AG20443 (cell line): ENCODE measurements at places on chromosomes 12 and 14.

- no peak for DNase-seq
Measured at GRCh38 chr12:104896146-104896545, 61.9 kb downstream of the SLC41A2 start.

- peak; percentile 62 for DNase-seq
Measured at GRCh38 chr12:26195250-26195640, at the start of gene SSPN. Gene SSPN, plus strand, starts transcription at chr12:26195573. Its CDS starts 100 bp downstream, at chr12:26195673.

DNA sequence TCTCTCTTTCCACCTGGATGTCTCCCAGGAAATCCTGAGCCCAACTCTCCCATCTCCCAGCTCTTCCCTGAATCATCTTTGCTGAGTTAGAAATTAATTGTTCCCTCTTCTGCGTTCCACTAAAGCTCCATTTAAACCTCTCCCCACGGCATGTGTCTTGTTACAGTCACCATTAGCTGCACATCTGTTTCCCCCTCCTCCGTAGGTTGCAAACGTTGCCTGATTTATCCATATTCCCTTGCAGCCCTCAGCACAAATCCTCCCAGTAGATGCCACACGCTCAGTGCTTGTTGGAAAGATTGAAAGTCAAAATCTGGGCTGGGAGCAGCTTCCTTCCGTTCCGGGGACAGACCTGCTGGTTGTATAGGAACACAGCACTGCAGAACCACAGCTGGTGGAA lies 90.4 kb downstream of the SLC24A4 start:
- no peak for DNase-seq

- no peak for DNase-seq
Measured at GRCh38 chr12:50569876-50570275, 65.1 kb downstream of the DIP2B start.

DNA sequence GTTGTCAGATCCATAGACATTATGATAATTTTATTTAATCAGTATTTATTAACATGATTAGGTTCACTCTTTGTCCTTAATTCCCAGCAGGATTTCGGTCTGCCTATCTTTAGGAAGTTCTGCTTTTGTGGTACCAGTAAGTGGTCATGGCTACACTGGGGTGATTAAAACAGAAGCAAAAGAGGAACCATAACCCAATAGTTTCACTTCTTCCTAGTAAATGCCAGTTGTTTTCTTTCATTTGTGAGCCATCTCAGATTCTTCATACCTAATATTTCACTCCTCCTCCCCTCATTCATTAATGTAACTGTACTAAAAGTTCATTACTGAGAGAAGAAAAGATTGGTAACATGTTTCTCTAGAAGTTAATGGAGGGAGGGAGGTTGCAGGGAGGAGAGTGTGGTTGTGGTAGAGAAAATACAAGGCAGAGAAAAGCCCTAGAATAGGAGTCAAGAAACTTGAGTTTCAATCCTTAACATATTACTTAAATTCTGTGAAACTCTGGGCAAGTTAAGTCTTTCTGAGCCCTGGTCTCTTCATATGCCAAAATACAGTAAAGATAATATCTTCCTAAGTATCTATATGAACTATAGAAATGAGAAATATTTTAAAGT lies 101.2 kb downstream of the PEBP1 start:
- DNase-seq: no peak

DNA sequence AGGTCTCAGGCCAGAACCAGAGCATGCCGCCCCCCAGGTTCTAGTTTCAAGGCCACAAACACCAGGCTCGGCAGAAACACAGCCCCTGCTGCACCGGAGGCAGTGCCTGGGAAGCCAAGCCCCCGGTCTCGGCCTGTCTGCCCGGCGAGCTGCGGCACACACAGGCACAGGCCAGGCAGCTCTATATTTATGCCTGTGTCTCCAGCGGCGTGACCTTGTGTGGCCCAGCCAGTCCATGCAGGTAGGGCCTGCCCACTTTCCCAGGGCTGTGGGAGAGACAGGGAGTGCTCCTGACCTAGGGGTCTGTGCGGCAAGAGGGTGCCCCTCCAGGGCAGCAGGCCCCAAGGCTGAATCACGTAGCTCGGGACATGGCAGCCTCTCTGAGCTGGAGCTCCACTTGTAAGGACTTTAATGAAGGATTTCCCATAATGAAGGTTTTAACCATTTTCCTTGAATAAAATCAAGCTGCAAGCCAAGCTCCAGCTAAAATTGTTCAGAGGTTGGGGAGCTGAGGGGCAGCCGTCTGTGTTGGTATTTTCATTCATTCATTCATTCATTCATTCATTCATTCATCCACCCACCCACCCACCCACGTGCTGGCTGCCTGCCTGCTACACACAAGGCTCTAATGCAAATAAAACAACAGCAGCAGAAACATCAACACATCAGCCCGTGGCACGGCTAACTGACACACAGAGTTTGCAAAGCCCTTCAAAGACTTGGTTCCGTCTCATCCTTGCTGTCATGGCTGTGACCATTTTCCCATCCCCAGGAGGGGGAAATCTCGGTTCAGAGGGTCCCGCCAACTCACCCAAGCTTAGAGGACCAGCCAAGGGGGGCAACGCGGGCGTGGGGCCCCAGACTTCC lies 92.0 kb downstream of the RFLNA start:
- DNase-seq: no peak

DNA sequence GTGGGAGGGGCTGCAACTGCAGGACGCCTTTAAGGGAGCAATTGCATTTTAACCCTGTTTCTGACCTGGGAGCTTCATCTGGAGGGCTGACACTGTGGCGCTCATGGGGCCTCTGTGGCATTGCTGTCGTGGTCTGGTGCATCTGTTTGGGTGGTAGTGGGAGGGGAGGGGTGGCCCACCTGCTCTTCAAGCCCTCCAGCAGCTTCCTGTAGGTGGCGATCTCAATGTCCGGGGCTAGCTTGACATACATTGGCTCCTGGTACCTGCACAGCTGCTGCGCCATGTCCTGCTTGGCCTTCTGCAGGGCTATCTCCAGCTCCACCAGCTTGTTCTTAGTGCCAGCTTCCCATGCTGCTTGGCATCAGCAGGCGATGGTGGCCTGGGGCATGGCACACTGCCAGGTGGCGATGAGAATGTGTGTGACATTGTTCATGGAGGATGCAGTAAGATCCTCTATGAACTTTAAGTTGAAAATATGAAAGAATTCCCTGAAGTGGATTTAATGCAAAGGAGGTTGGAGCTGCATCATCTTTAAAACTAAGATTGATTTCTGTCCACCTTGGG lies 7.7 kb upstream of the KRT82 start:
- DNase-seq: no peak

DNA sequence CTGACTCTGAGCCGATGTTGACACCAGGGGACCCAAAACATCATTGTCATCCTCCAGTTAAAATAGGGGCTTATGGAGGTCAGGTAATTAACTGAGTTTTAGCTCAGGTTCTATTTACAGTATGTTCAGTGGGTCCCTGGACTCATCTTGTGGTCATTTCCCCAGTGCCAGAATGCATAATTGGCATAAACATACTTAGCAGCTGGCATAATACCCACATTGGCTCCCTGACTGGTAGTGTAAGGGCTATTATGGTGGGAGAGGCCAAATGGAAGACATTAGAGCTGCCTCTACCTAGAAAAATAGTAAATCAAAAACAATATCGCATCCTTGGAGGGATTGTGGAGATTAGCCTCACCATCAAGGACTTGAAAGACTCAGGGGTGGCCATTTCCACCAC lies 350.9 kb downstream of the C12orf75 start:
- no peak for DNase-seq

DNA sequence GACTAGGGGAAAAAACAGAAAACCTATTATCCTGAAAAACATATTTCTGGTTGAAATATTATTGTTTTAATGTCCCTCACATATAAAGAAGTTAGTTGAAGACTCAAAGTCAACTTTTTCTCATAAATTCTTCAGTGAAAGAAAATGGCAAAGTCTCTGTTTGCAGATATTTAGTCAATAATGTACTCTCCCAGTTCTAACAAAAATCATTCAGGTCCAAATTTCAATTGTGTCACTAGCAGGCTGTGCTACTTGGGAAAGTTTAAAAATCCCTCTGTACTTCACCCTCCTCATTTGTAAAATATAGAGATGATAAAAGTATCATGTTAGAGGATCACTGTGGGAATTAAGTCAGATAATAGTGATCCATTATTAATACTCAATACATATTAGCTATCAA lies 496.5 kb downstream of the FSCB start:
- DNase-seq: no peak

GRCh38 chr14:68814539-68815297 lies 21.9 kb upstream of the ZFP36L1 start:
- DNase-seq: peak; percentile 41

GRCh38 chr14:74465335-74465734 lies 27.8 kb downstream of the NPC2 start:
- DNase-seq: no peak

DNA sequence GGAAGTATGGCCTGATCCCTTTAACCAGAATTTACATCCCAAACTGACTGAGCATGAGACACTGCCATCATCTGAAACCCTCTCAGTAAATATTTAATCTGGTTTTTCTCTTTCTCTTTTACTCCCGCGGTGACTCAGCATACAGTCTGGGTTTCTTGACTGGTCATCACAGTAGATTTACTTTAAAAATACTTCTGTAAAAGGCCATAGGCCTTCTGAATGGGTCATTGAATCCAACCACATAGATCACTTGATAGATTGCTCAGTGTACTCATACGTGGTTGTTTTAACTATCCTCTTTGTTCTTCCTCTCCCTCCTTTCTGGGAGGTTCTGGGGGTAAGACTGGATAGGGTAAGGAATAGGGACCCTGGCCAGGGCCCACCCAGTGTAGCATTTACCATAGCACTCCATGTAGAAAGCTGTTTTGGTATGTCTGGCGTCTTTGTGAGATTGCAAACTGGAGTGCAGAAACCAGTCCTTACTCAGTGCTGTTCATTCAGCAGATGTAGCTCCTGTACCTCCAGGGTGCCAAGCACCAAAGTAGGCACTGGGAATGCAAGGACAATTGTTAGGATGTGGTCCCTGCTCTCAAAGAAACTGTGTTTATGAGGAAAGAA lies 165.7 kb downstream of the SRGAP1 start:
- DNase-seq: peak; percentile 47

- no peak for DNase-seq
Measured at GRCh38 chr14:76413962-76414600, 38.1 kb downstream of the ESRRB start.

DNA sequence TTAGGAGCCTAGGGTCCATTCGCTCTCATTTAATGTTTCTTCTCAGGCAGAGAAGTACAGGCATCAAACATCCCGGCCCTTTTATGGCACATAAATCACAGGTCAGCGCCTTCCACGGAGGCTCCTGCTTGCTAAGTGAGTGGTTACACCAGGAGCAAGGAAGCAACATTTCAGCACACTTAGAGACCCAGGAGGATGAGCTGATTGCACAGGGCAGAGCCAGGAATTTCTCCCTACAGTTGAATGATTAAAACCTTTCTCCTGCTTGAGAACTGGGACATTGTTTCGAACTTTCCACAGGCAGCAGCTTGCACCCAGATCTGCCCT lies 233.4 kb downstream of the SPTSSA start:
- DNase-seq: no peak

DNA sequence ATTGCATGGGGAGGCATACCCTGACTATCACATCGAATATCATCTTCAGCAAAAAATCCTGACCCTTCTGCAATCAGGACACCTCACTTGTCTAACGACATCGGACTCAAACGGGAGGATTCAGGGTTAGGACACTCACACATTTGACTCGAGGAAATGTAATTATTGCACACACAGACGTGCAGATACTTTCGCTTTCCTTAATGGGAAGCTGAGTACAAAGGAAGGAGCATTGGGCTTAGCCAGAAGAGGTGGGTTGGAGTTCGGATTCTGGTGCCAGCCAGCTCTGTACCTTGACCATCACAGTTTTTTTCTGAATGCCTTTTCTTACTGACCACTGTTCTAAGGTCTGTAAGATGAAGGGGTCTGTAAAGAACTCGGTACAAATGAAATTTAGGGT lies 260.4 kb downstream of the GALC start:
- no peak for DNase-seq

- DNase-seq: no peak
Measured at GRCh38 chr12:2411616-2412304, 359.0 kb downstream of the CACNA1C start.

- no peak for DNase-seq
Measured at GRCh38 chr12:94671917-94672316, 21.6 kb upstream of the TMCC3 start.
